ENCODE measurements at places on chromosomes 7 and 10. TPM values are rescaled to one million over a fixed set of nuclear protein-coding genes. Genes with fewer than 3 reads are reported as not detected.

- no peak for DNase-seq
These were observed 52.1 kb upstream of the SLC29A3 start for GRCh38 chr10:71266918-71267442.

GRCh38 chr7:72465521-72465920, 53.4 kb upstream of the CALN1 start:
- no peak for DNase-seq

DNA sequence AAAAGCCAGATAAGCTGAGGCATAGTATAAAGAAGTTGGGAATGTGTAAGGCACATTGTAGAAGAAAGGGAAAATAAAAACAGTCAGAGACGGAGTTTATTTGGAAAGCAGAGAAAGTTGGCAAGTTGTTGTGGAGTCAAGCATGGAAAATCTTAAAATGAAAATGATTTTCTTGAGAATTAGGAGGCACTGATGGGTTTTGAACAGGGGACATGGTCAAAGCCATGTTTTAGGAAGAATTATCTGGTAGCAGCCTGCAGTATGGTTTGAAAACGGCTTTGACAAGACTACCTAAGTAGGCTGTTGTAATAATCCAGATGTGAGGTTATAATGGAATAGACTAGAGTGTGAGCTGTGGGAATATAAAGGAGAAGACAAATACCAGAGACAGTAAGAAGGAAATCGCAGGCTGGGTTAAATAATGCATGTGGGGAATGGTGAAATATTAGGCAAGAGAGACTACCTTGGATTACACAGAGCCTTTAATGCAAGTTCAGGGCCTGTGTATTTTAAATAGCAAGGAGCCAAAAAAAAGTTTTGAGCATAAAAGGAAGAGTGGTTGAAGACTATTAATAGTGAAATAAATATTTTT, 130.4 kb upstream of the MEOX2 start:
- DNase-seq, result no peak

GRCh38 chr10:20970708-20971107, 73.6 kb upstream of the NEBL start:
- DNase-seq, result no peak

DNA sequence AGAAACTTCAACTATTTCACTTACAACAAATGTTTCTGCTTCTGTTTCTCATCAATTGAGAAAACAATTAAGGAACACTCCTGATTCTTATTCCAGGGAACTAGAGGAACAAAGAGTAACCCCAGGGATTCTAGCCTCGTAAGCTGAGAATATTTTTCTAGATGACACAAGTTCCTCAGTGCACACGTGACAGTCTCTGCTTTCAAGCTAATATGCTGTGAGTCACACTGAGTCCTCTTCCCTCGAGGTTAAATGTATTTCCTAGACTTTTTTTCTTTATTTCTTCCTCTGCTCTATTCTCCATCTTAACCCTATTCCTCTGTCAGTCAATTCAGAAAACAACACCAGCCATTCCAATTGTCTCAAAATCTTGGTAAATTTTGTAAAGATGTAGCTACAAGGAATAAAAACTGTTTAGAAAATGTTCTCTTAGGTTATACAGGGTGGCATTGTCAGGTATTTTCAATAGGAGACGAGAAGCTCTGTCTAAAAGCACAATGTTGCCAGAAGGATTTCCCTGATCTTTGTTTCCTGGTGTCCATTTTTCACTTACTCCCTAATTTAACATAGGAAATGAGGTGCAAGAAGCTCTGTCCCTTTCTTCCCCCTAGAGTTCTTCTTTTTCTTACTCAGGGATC, 5.8 kb upstream of the C1GALT1 start:
- no peak for DNase-seq

The MICALL2 gene
- 8.1 TPM for total RNA-seq

The LIPN gene
- total RNA-seq, result not detected

Measured in hematopoietic multipotent progenitor cell (in vitro differentiated cells).